Diencephalon (tissue), 1 donor: ENCODE measurements at places on chromosomes 3 and 15. TPM values are rescaled to one million over a fixed set of nuclear protein-coding genes. Genes with fewer than 3 reads are reported as not detected.

Gene TMEM45A
- 7.6 TPM for total RNA-seq

Gene UCN2
- total RNA-seq, result not detected

Gene UROC1
- not detected for total RNA-seq

Gene ATP10A
- total RNA-seq, result 1.8 TPM

Gene NT5DC2
- total RNA-seq, result 55.4 TPM

Gene INTS14
- 28.6 TPM for total RNA-seq

Gene PRR20G
- not detected for total RNA-seq

Gene CFAP20DC
- total RNA-seq, result 3.2 TPM

Gene CHRM5
- total RNA-seq, result 10.6 TPM

Gene STRA6
- 6.7 TPM for total RNA-seq

Gene GBE1
- 22.1 TPM for total RNA-seq

Gene CCDC39
- 3.9 TPM for total RNA-seq

Gene IL20RB
- 0.92 TPM for total RNA-seq

Gene GRM2
- total RNA-seq, result 12.5 TPM

Gene CHCHD4
- total RNA-seq, result 12.2 TPM

Gene RRP9
- total RNA-seq, result 12.9 TPM

Gene SERPINI2
- 3.7 TPM for total RNA-seq

Gene SI
- under 0.01 TPM for total RNA-seq

Gene ANKRD34C
- total RNA-seq, result 0.92 TPM

Gene EOGT
- total RNA-seq, result 15.5 TPM

Gene CHDH
- total RNA-seq, result 3.9 TPM

Gene CLRN1
- not detected for total RNA-seq

Gene CHAC1
- 6.2 TPM for total RNA-seq

Gene RGMA
- total RNA-seq, result 38.8 TPM

Gene CCR9
- not detected for total RNA-seq

Gene EIF1B
- total RNA-seq, result 40.1 TPM

Gene PLCB2
- 10.6 TPM for total RNA-seq

Gene GOLGA8R
- 2.1 TPM for total RNA-seq

Gene OIP5
- 3.9 TPM for total RNA-seq

Gene ALDH1A3
- 1.6 TPM for total RNA-seq

Gene MCTP2
- total RNA-seq, result 3.2 TPM

Gene RAB7A
- 55.6 TPM for total RNA-seq

Gene CORO2B
- 19.6 TPM for total RNA-seq

Gene TRH
- 29.1 TPM for total RNA-seq

Gene PSMA4
- 133 TPM for total RNA-seq

Gene SENP2
- total RNA-seq, result 50.3 TPM

Gene CPN2
- total RNA-seq, result not detected

Gene CD86
- total RNA-seq, result 1.8 TPM
